ENCODE measurements at places on chromosomes 2 and 18.

DNA sequence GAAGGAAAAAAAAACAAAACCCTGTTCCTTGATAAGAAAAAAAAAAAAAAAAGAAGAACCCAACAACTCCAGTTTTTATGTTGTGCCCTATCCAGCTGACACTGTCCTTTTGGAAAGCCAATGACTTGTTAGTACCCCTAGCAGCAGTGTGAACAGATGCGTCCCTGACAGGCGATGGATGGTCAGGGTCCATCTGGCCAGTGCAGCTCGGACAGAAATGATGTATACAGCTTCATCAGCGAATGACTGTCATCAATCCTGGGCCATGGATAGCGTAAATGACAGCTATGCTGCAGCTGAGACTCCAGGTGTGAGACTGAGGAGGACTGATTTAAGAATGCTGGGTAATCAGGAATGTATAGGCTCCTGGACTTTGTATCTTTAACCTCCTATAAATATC, 318.8 kb upstream of the FIGN start:
- DNase-seq, result no peak

- DNase-seq, result no peak
Observed at GRCh38 chr2:221465776-221466175, 106.3 kb downstream of the EPHA4 start.

- DNase-seq, result no peak
Observed at GRCh38 chr18:3102983-3103382, 90.0 kb upstream of the LPIN2 start.

DNA sequence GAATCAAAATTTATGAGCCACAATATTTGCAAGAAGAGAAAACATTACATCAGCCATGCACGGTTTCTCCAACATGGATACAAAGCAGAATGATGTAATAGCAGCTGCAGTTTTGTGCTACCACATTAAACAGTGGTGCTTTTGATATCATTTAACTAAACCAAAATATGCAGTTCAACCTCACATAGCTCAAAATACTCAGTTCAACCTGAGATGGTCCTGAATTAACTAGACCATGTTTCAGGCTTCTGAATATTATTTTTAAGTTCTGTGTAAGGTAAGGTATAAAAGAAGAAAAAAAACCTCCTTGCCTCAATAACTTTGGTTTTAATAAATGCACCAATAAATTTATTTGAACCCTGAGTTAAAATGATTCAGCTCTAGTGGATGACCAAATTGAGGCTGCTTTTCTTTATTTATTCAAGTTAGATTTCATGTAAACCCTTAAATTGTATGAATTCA, 18.8 kb upstream of the TSPYL6 start:
- peak; percentile 88 for DNase-seq

GRCh38 chr2:50591642-50592041, 440.3 kb downstream of the NRXN1 start:
- peak; percentile 8 for DNase-seq

DNA sequence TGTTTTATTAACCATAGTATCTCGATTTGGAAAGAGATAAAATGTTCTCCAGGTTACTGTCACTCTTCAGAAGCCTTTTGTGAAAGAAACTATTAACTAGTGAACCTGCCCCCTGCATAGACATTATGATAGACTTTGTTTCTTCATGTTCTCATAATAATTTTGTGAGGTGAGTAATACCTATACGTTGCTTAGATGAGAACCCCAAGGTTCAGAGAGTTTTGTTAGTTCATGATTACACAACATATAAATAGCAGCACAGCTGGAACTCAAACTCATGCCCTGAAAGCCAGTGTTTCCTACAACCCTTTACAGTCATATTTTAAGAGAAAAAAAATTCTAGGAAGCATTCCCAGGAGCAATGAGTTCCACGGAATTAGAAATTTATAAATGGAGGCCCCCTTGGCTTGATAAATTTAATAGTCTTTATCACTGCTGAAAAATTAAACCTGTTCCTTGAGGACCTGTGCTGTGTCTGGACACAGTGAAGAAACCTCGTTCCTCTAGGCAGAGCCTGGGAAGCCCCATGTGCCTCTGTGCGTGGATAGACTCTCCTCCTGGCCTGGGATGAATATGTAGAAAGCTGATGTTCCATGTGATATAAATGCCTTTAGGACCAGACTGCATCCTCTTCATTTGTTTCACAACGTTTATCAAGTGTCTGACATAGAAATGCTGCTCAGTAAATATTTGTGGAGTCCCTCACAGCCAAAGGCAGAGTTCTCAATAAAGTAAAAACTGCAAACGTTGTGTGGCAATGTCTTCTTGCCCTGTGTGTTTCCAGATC, 1257.0 kb upstream of the GYPC start:
- no peak for DNase-seq

GRCh38 chr18:7749510-7749981, 182.4 kb downstream of the PTPRM start:
- DNase-seq, result peak; percentile 56

DNA sequence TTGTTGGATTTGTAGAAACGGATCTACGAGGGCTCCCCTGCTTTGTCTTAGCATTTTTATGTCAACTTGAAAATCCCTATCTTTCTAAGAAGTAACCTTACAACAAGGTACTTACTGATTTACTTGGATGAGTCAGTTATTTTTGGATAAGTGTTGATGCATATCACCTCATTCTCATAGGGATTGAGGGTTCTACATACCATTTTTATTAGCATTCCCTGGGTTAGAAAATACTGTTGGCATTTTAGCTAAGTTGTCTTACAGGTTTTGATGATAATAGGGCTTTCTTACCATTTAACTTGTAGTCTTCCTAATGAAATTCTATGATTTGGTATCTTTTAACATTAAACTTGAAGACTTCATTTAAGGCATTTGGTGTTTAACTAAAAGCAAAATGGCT, 125.2 kb downstream of the UBE2E3 start:
- no peak for DNase-seq

All from fibroblast of skin of scalp (primary cell).